Fibroblast of mammary gland (primary cell): ENCODE measurements at places on chromosomes 12 and 14.
A peak's percentile ranks its signal among the peaks of the same experiment; 100 is the strongest.

DNA sequence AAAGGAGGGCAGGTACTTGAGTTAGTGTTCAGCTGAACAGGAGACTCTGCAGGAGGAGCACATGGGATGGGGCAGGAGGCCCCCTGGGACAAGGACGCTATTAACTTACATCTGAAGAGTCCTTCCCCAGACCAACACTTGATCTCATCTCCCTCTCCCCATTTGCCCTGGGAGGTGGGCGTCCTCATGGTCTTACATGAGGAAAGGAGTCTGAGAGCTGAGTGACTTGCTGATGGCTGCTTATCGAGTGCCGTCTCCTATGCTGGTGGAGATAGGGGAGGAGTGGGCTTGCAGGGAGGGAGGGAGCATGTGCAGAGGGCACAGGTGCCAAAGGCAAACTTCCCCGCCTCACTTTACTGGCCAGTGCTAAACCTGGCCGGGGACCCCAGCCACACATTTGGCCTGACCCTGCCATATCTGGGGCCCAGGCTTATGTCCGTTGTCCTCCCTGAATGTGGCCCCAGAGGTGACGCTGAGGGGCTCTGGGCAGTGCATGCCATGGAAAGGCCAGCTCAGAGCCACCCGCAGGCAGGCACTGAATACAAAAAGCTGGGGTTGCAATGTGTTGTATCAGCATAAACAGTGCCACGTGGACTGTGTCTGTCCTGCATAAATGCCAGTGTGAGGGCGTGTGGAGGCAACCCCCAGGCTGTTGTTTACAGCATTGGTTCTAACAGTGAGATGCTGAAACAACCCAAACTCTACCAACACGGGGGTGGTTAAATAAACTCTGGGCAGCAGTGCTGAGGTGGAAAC, 29.4 kb downstream of the FAIM2 start:
- DNase-seq: no peak

GRCh38 chr12:126518596-126519200, 1453.5 kb downstream of the AACS start:
- DNase-seq: peak; percentile 13

DNA sequence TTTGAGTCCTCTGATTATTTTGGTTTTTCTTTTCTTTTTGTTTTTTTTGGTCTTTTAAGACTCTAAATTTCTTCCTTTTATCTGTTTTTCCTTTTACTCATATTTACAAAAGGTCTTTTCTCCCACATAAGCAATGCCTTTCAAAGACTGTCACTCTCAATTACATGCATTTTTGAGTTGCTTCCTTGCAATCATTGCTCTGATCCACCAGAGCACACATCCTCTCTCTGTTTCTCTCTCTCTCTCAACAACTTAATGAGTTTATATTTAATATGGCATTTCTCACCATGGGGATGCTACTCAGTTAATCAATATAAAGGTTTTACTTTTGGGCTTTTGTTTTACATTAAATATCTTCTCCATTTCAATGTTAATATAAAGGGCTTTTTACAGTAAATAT, 62.7 kb upstream of the OR10AD1 start:
- DNase-seq: no peak

GRCh38 chr14:68785534-68786490, 7.1 kb downstream of the ZFP36L1 start:
- DNase-seq: peak; percentile 87

DNA sequence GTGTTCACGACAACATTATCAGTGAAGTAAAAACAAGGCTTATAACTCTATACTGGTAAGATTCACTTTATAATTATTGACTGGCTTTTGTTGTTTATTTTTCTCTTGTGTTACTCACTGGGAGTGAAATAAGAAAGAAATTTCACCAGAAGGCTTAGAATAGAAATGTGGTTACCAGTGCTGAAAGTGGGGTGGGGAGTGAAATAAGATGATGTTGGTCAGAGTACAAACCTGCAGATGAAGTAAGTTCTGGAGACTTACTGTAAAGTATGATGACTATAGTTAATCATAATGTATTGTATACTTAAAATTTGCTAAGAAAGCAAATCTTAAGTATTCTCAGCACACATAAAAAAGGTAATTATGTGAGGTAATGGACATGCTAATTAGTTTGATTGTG, 198.4 kb downstream of the KLHL28 start:
- DNase-seq: no peak

GRCh38 chr12:9991876-9992275, 7.0 kb downstream of the CLEC1B start:
- no peak for DNase-seq

- DNase-seq: peak; percentile 60
Observed at GRCh38 chr12:120489018-120489417, 6.9 kb upstream of the DYNLL1 start.

DNA sequence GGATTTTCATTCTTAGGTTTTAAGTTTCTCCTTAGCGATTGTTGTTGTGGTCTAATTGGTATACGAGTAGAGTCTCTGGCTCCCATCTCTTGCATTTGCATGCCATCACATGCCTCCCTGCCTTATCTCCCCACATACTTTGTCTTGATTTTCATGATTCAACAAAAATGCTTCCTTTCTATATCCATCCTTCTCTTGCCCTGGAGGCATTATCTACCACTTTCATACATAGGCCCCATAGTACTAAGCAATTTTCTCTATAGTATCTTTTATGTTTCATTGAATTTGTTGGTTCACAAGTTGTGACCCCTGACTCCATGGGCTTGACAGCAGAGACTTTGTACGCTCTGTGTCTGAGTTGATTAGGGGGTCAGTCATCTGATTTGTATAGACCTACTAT, 226.1 kb downstream of the ACSS3 start:
- DNase-seq: no peak

- no peak for DNase-seq
Observed at GRCh38 chr12:106740818-106741217, 33.7 kb upstream of the RIC8B start.

DNA sequence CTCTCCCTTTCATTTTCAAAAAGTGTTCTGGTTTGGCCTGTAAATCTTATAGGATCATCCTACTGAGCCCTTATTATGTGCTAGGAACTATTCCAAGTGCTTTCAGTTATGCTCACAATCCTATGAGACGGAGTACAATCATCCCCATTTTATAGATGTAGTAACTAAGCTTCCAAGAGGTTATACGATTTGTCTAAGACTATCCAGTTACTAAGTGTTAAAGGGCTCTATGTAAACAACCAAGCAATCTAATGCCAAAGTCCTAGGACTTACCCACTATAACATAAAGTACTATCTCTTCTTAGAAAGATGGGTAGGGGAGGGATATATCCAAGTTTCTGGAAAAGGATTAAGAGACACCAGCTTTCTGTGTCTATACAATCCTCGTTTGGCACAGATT, 6.7 kb downstream of the CFL2 start:
- DNase-seq: no peak

GRCh38 chr14:34478261-34478660, 16.2 kb upstream of the SPTSSA start:
- no peak for DNase-seq

DNA sequence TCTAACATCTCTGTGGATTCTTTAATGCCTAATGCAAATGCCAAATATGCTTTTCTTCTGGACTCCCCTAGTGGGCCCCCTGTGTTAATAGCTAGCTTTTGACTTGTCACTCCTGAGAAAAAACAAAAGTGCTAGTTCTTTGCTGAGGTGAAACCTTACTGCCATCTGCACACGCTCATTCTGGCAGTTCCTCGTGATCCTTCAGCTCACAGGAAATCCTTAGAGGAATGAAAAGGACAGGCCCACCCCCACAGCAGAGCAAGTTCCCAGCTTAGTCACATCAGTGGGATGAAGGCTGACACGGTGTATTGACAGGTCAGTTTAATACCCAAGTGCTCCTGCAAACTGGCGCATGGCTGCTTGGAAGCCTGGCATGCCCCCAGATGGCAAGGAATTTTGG, 165.1 kb upstream of the ATP2B1 start:
- DNase-seq: peak; percentile 32

DNA sequence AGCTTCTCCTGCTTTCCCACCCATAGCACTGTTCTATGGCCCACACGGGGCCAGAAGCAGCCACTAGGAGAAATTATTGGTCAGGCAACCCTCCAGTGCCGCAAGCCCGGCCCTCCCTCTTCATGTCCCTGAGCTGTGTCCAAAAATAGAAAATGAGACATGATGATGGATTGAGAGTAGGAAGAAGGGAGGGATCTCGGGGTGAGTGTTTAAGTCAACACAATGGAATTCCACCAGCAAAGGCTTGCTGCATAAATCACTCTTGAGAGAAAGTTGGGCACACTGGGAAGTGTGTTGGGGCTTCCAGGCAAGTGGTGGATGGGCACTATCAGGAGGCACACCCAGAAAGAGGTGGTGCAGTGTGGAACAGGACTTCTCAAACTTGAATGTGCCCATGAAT, 94.2 kb downstream of the LLPH start:
- peak; percentile 95 for DNase-seq

GRCh38 chr12:49555631-49556390, 12.1 kb downstream of the MCRS1 start:
- DNase-seq: no peak
